ENCODE measurements at places on chromosomes 13 and 19.

- DNase-seq = no peak
Measured at GRCh38 chr19:48396016-48396823, 2.8 kb downstream of the GRIN2D start.

DNA sequence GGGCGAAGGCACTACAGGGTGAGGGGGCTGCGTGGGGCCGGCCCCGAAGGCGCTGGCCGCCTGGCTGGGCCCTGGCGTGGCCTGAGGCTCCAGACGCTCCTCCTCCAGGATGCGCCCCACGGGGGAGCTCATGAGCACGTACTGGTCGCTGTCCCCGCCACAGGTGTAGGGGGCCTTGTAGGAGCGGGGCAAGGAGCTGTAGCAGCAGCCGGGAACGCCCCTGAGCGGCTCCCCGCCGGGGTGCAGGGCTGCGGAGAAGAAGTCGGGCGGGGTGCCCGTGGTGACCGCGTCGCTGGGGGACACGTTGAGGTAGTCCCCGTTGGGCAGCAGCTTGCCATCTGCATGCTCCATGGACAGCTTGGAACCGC is 3.0 kb downstream of the IRS2 start:
- DNase-seq = peak; percentile 60

- DNase-seq = no peak
Measured at GRCh38 chr19:32874605-32875004, 5.0 kb upstream of the SLC7A9 start.

DNA sequence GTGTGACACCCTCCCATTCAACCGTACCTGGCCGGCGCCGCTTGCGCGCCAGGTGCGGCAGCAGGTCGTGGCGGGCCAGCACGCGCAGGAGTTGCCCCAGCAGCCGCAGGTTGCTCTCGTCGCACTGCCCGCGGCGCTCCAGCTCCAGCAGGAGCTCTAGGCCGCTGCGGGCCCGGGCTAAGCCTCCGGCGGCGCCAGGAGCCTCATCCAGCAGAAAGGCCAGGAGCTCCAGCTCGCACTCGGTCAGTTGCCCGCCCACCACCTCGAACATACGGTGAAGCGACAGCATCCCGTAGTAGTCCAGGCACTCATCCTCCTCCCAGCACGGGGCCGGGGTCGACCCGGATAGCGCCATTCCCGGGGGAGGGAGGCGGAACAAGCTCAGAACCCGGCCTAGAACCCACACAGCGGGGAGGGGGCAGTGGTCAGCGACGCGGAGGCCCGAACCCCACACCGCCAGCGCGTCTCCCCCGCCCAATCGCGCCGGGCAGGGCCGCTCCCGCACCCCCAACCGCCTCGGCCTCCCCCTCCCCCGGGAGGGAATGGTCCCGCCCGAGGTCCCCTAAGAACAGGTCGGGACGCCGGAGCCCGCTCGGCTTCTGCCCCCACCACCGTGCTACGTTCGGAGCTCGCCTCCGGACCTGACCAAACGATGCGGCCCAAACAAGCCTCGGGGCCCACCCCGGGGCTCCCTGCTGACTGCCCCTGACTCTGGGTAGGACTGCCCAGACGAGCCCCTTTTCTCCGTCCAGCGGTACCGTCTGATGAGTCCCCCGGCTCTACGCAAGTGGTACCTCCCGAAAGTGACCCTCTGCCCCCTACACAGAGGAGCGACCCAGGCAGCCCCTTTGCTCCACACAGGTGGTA is 591 bp downstream of the DEDD2 start:
- DNase-seq = peak; percentile 67

- DNase-seq = peak; percentile 34
Measured at GRCh38 chr19:29665826-29666577, 741 bp downstream of the PLEKHF1 start.

- no peak for DNase-seq
Measured at GRCh38 chr19:27676877-27677276, 1536.1 kb downstream of the UQCRFS1 start.

DNA sequence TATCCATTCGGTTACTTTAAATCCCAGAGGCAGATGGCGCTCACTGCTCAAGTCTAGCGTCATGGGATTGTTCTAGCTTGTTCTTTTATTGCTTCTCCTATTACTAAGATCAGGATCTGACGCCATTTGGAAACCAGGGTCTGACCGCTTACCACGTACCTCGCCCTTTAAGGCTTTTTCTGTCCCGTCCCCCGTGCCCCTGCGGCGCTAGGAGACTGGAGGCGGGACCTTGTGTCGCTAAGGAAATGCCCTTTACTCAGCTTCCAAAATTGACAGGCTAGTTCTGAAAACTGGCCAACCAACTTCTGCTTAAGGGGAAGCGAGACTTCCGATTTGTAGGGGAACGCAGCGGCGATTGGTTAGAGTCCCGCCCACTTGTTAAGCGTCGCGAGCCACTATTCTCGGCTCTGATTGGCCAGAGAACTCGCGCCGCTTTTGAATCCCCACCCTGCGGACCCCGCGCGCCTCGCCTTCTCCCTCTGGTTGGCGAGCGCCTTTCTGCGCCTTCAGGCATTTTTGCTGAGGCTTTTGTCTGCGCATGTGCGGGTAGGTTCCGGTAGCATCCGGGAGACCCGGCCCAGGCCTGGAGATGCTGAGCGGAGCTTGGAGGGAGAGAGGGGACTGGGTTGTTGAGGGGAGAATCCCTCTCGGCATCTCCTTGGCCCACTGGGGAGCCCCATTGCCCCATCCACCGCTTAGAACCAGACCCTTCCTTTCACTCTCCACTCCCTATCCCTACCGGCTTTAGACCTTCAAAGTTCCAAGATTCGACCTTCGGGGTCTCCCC is 3.9 kb upstream of the C19orf84 start:
- peak; percentile 79 for DNase-seq

GRCh38 chr13:30006246-30006645 is 155.8 kb upstream of the UBL3 start:
- DNase-seq = no peak

Measured in HuH-7 (cell line).